Stimulated activated CD8-positive, alpha-beta memory T cell treated with anti-CD3 and anti-CD28 coated beads, Interleukin-15, amount 100 ng/mL, for 4 hours (primary cell): ENCODE measurements at places on chromosomes 11 and 22.

GRCh38 chr11:77687088-77687487 is 49.5 kb upstream of the CLNS1A start:
- DNase-seq, result no peak

DNA sequence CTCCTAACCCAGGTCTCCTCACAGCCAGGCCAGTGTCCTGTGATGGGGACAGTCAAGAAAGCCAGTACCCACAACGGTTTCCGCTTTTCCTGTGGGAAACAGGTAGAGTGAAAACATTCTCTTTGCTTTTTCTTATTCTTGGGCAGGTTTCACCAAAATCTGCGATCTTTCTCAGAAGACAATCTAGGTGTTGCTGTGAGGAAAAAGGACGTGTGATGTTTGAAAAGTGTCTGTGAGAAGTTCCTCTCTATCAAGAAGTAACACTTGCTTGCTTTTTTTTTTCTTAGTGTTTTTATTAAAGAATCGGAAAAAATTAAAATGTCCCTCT is 9.2 kb upstream of the IL2RB start:
- DNase-seq, result no peak

DNA sequence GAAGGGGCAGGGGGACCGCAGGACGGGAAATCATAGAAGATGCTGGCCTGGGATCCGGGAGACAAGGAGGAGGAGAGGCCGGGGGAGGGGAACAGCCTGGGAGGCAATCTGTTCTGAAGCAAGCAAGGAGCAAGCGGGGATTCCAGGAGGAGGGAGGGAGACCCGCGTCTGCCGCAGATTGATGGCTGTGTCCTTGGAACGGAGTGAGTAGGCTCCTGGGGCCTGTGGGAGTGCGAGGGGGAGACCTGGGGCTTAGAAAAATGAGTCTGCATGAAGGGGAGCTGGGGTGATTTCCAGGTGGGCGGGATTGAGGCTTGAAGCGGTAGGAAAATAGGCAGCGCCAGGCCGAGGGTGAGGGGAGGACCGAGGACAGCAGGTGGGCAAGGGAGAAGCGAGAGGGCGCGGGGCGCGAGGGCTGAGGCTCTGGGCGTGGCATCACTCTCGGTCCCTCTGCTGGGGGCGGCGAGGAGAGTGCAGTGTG is 1.6 kb upstream of the LRRC55 start:
- no peak for DNase-seq

DNA sequence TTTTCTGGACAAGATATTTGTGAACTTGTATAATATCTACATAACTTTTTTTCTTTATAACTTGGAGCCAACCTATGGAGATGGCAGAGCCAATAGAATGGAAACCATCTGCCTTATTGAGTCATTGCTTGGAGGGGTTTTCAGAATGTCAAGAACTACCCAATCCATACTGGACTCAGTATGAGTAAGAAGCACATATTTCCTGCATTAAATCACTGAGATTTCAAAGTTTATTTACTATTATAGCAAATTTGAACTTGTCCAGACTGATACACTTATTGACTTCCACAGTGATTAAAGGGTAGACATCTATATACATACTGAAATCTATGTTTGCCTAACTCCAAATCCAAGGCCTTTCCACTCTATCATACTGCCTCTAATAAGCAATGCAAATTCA is 704.0 kb downstream of the KCNA4 start:
- no peak for DNase-seq

GRCh38 chr22:46547179-46547882 is 9.9 kb upstream of the CELSR1 start:
- no peak for DNase-seq
